ENCODE measurements at places on chromosomes 3 and 15. TPM values are rescaled to one million over a fixed set of nuclear protein-coding genes. Genes with fewer than 3 reads are reported as not detected.

- peak; percentile 89 for DNase-seq
Measured at GRCh38 chr3:192917404-192918274, at the start of gene MB21D2. TSS of gene MB21D2 (minus strand) at chr3:192917856. CDS start at chr3:192917840, 16 bp downstream.

DNA sequence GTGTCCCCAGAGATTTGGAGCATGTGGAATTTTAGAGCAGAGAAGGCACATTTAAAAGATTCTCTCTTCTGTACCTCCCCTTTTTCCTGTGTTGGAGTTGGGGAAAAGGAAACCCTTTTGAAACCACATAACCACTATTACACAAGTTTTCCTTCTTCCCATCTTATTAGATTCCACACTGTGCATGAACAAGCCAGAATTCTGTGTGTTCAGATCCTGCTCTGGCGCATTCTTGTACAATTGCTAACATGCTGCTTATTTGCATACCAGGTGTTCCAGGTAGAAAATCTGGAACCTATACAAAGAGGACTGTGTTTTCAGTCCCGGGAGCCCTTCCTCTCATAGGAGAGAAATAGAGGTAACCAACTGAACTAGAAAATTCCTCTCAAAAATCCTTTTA, 2.6 kb upstream of the CIB2 start:
- no peak for DNase-seq

- DNase-seq: no peak
Measured at GRCh38 chr15:82871358-82871757, 61.9 kb downstream of the WHAMM start.

DNA sequence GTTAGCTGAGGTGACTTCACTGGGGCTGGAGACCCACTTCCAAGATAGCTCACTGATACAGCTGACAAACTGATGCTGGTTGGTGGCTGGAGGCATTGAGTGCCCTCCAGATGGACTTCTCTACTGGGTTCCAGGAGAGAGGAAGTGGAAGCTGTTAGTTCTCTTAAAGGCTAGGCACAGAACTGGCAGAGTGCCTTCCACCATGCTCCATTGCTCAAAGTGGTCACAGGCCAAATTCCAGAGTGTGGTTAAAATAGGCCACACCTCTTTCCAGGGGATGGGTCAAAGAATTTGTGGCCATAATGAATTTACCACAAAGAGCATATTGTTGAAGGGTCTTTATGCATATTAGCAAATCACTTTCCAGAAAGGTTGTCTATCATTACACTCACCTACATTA, 74.2 kb downstream of the NMD3 start:
- no peak for DNase-seq

DNA sequence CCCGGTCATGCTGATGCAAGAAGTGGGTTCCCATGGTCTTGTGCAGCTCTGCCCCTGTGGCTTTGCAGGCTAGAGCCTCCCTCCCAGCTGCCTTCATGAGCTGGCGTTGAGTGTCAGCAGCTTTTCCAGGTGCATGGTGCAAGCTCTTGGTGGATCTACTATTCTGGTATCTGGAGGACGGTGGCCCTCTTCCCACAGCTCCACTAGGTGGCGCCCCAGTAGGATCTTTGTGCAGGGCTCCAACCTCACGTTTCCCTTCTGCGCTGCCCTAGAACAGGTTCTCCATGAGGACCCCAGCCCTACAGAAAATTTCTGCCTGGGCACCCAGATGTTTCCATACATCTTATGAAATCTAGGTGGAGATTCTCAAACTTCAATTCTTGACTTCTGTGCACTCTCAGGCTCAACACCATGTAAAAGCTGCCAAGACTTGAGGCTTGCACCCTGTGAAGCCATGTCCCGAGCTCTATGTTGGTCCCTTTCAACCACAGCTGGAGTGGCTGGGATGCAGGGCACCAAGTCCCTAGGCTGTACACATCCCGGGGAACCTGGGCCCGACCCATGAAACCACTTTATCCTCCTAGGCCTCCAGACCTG, 238.4 kb upstream of the MDFIC2 start:
- peak; percentile 32 for DNase-seq

GRCh38 chr15:56960116-56960515, 41.7 kb downstream of the TCF12 start:
- no peak for DNase-seq

- no peak for DNase-seq
Measured at GRCh38 chr3:12752809-12753208, 6.2 kb downstream of the TMEM40 start.

DNA sequence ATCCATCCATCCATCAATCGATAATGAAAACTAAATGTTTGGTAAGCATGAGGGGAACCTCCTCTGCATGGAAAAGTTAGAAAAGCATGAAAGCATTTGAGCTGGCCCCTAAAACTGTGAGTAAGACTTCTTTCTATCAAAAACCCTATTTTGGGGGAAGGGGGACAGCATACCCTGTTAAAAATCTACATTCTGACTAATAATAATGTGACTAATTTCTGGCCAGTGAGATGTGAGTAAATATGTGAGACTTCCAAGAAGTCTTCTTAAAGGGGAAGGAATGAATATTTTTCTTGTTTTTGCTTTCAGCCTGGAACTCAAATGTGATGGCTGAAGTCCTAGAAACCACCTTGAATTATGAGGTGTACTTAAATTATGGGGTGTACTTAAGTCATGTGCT, 54.9 kb downstream of the C3orf85 start:
- DNase-seq: no peak

GRCh38 chr3:133152681-133153220, 114.6 kb downstream of the TMEM108 start:
- DNase-seq: no peak

DNA sequence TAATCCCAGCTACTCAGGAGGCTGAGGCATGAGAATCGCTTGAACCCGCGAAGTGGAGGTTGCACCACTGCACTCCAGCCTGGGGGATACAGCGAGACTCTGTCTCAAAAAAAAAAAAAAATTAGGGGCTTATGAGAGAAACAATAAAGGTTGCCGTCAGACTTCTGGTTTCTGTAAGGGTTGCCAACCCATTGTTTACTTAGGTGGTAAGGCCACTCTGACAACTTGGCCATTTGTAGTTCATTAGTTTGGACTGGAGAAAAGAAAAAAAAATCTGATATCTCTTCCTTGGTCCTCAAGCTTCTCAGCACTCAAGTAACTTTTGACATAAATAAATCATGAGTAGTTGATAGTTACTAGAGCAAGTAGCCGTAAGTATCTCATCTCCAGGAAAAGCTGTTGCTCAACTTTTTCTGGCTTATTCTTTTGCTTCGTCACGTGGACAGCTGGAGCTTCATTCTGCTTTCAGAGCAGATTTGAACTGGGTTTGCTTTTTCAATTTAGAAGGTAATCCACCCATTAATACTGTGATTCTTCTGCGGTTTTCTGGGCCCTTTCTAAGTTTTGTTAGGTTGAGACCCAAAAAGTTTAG, 9.4 kb downstream of the SNX1 start:
- DNase-seq: peak; percentile 28

GRCh38 chr3:36305929-36306520, 74.3 kb upstream of the STAC start:
- DNase-seq: no peak

- peak; percentile 17 for DNase-seq
Measured at GRCh38 chr15:22831473-22831872, 7.0 kb upstream of the NIPA2 start.

DNA sequence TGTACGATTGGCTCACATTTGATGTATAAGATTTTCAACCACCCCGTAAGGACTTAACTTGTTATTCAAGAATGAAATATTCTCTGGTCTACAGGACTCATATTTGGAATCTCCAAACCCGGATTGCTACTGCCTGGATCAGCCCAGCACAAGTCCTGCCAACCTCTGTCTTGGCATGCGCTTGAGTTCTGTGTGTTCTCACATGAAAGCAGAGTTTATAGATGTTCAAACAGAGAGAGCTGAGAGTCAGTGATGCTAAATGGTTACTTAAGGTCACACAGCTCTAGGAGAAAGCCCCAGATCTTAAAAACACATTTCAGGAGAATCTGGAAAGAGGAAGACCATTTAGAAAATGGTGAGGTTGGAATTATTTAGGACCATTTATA, 268.0 kb upstream of the TBL1XR1 start:
- DNase-seq: no peak

DNA sequence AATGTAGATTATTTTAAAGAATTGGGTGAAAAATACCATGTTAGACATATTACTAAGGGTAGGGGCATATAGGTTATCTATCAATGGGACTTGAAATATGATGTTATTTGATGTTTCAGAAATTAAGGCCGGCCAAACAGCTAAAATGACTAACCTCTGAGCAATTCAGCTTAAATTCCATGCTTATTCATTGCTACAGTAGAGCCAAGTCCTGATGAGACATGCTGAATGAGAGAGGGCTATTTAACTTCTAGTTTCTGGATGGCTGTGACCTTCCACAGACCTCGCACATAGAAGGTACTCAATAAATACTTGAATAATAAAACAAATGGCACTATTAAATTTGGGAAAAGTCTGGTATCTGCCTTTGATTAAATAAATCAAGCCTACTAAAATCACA, 175.6 kb upstream of the WNT5A start:
- DNase-seq: no peak

DNA sequence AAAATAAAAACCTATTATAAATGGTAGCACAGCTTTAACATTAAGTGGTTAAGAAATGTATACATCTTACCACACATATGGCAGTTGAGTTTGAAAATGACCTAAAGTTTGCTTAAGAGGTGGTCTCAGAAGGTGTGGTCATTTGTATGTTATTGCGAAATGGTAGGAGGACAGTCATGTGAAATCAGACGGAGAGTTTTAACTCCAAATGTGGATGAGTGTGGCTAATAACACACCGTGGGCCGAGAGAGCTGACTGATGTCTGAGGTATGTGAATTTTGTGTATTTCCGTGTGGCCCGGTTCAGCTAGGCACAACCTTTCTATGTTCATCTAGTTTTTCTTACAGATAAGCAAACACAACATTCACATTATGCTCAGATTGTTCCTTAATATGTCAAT, 71.9 kb downstream of the ARNT2 start:
- DNase-seq: no peak

GRCh38 chr3:196621611-196622010, 17.9 kb upstream of the NRROS start:
- DNase-seq: no peak

- no peak for DNase-seq
Measured at GRCh38 chr3:179921500-179921899, 115.2 kb downstream of the PEX5L start.

GRCh38 chr3:119444590-119444989, 18.8 kb downstream of the TMEM39A start:
- DNase-seq: no peak

GRCh38 chr15:79973456-79974195, 2.6 kb upstream of the BCL2A1 start:
- DNase-seq: no peak

DNA sequence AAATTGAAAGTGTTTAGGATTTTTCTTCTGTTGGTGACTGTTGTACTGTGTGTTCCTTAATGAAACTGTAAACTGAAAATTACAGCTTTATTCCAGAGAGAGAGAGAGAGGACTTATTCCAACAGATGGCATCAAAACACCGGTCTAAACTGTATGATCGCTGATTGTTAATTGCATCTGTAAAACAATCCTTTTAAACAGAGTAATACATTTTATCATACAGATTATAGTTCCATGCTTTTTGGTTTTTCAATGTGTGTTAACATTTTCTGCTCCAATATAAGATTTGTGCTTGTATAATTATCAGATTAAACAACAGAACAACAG, 289.7 kb upstream of the DNAJC19 start:
- DNase-seq: no peak

DNA sequence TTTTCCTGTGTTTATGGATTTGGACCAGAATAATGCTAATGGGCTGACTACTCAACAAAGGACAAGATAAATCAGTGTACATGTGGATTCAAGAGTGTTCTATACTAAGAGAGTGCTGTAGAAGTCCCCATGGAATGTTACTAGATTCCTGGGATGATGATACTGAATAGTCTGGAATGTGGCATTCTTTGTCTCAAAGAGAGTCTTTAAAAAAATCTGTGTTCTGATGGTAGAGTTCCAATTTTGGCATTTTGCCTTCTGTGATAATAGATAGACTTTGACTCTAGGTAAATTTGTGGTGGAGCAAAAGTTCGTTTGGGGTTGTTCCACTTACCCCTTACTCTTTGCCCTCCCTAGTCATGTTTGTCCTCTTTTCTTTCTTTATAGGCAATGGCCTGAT, 43.7 kb downstream of the NMD3 start:
- DNase-seq: no peak

- DNase-seq: no peak
Measured at GRCh38 chr3:160673188-160673587, 3.8 kb upstream of the ARL14 start.

- no peak for DNase-seq
Measured at GRCh38 chr3:81442758-81443456, 318.5 kb downstream of the GBE1 start.

- DNase-seq: no peak
Measured at GRCh38 chr3:170992854-170993253, 33.7 kb downstream of the SLC2A2 start.

- no peak for DNase-seq
Measured at GRCh38 chr15:62549345-62549970, 384.4 kb upstream of the C2CD4B start.

Gene TRPM1
- not detected for polyA plus RNA-seq

Gene IVD
- polyA plus RNA-seq: 41.4 TPM

Gene CSPG5
- 11.2 TPM for polyA plus RNA-seq

Gene ZNF197
- polyA plus RNA-seq: 6.9 TPM

Gene RAMAC
- polyA plus RNA-seq: 23.4 TPM

Gene NOX5
- polyA plus RNA-seq: 0.08 TPM

Gene CACNA2D3
- polyA plus RNA-seq: 0.38 TPM

Gene P2RY14
- 2.7 TPM for polyA plus RNA-seq

Gene CFAP92
- 1.2 TPM for polyA plus RNA-seq

Gene LMCD1
- polyA plus RNA-seq: 179 TPM

Gene GPD1L
- polyA plus RNA-seq: 20.5 TPM
